ENCODE measurements at places on chromosomes 16 and 17. TPM values are rescaled to one million over a fixed set of nuclear protein-coding genes. Genes with fewer than 3 reads are reported as not detected.

The OR1F1 gene
- 0.31 TPM for polyA plus RNA-seq

The PFAS gene
- 59.2 TPM for polyA plus RNA-seq

The UTS2R gene
- polyA plus RNA-seq, result not detected

The KRTAP16-1 gene
- polyA plus RNA-seq, result not detected

The CCDC200 gene
- polyA plus RNA-seq, result not detected

The C16orf86 gene
- 0.21 TPM for polyA plus RNA-seq

The MMP15 gene
- polyA plus RNA-seq, result 10.3 TPM

The PDILT gene
- not detected for polyA plus RNA-seq

The CORO1A gene
- 4.1 TPM for polyA plus RNA-seq

The QPRT gene
- polyA plus RNA-seq, result 2.2 TPM

The CD7 gene
- not detected for polyA plus RNA-seq

The XYLT1 gene
- 0.88 TPM for polyA plus RNA-seq

The JPH3 gene
- 1.6 TPM for polyA plus RNA-seq

The SLC22A31 gene
- polyA plus RNA-seq, result 1.1 TPM

The HMOX2 gene
- polyA plus RNA-seq, result 49.5 TPM

The ATP1B2 gene
- 0.10 TPM for polyA plus RNA-seq

The CCL16 gene
- polyA plus RNA-seq, result not detected

The FA2H gene
- polyA plus RNA-seq, result 5.3 TPM

The CLEC18A gene
- polyA plus RNA-seq, result 0.23 TPM

The TBC1D3E gene
- not detected for polyA plus RNA-seq

The ARHGDIG gene
- 1.4 TPM for polyA plus RNA-seq

The GP2 gene
- not detected for polyA plus RNA-seq

The CD300A gene
- not detected for polyA plus RNA-seq

The STAC2 gene
- polyA plus RNA-seq, result 0.16 TPM

The CHAD gene
- not detected for polyA plus RNA-seq

The IRX3 gene
- 3.7 TPM for polyA plus RNA-seq

The LRRC36 gene
- 0.48 TPM for polyA plus RNA-seq

The DOC2B gene
- polyA plus RNA-seq, result 0.27 TPM

The KLHL10 gene
- 0.12 TPM for polyA plus RNA-seq
